CD8-positive, alpha-beta memory T cell (primary cell): ENCODE measurements at places on chromosomes 16 and 17. TPM values are rescaled to one million over a fixed set of nuclear protein-coding genes. Genes with fewer than 3 reads are reported as not detected.

GRCh38 chr17:82702231-82702927, 3.9 kb upstream of the RAB40B start:
- H3K27me3 ChIP-seq, result no peaks in the 10 kb centered on the region
- H3K4me1 ChIP-seq, result peaks cover 4% of the 10 kb centered on the region
- no peak overlapping the region for H3K4me3 ChIP-seq
- DNase-seq, result no peak
- H3K36me3 ChIP-seq, result no peaks in the 10 kb centered on the region

DNA sequence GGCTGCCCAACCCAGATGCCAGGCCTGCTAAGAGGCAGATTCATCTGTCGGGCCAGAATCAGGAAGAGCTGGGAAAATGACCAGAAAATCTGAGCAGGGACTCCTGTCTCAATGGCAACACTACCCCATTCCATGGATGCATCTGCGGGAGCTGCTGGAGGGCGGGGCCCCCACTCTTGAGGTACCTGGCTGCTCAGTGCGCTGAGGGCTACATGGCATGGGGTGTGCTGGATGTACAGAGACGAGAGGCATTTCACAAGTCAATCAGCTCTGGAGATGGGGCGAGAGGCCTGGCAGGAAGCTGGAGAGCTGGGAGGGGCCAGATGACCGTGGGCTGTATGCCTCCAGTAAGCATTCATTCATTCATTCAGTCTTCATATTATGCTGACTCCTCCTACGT, 6.4 kb downstream of the SDK2 start:
- H3K27me3 ChIP-seq, result no peaks in the 10 kb centered on the region
- no peak for DNase-seq
- H3K36me3 ChIP-seq, result no peaks in the 10 kb centered on the region
- no peak overlapping the region for H3K4me3 ChIP-seq
- peaks cover 10% of the 10 kb centered on the region for H3K4me1 ChIP-seq

- DNase-seq, result no peak
- H3K4me3 ChIP-seq, result no peak overlapping the region
- H3K27ac ChIP-seq, result no peak overlapping the region
- H3K4me1 ChIP-seq, result no peaks in the 10 kb centered on the region
- no peaks in the 10 kb centered on the region for H3K36me3 ChIP-seq
Measured at GRCh38 chr17:63534078-63534570, 11.0 kb downstream of the KCNH6 start.

DNA sequence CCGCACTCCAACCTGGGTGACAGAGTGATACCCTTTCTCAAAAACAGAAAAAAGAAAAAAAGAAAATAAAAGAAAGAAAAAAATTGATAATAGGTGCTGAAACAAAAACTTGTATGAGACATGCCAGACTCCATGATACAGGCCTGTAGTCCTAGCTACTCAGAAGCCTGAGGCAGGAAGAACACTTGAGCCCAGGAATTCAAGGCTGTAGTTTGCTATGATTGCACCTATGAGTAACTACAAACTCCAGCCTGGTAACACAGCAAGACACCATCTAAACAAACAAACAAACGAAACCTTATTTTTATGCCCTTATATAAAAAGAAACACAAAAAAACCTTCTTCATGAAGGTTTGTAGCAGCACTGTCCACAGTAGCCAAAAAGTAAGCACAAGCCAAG, 5.0 kb upstream of the CMTM4 start:
- H3K4me3 ChIP-seq, result no peak overlapping the region
- H3K27ac ChIP-seq, result no peak overlapping the region
- H3K27me3 ChIP-seq, result no peaks in the 10 kb centered on the region
- H3K36me3 ChIP-seq, result no peaks in the 10 kb centered on the region
- peaks cover 4% of the 10 kb centered on the region for H3K4me1 ChIP-seq
- DNase-seq, result no peak

DNA sequence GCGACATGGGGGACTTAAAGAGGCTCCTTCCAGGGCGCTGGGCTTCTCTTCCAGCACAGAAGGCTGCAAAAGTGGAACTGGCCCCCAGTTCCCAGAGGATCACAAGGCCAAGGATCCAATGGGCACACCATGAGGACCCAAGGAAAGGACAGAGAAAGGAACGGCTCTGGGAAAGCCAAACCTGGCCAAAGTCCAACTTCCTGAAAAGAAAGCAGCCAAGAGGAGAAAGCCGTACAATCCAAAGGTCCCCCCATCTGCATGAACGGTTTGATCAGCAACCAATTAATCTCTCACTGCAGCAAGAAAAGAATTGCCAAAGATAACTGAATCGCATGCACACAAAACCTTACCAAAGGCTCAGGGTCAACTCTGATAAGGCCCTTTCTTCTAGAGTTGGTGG, 19.8 kb upstream of the ICAM2 start:
- no peaks in the 10 kb centered on the region for H3K4me1 ChIP-seq
- no peak overlapping the region for H3K27ac ChIP-seq
- H3K4me3 ChIP-seq, result no peak overlapping the region
- H3K36me3 ChIP-seq, result peaks cover 26% of the 10 kb centered on the region
- no peak for DNase-seq
- H3K27me3 ChIP-seq, result no peaks in the 10 kb centered on the region

GRCh38 chr17:82677353-82677925, 21.1 kb downstream of the RAB40B start:
- H3K27ac ChIP-seq, result no peak overlapping the region
- no peaks in the 10 kb centered on the region for H3K4me1 ChIP-seq
- H3K36me3 ChIP-seq, result no peaks in the 10 kb centered on the region
- H3K4me3 ChIP-seq, result no peak overlapping the region
- H3K27me3 ChIP-seq, result no peaks in the 10 kb centered on the region

DNA sequence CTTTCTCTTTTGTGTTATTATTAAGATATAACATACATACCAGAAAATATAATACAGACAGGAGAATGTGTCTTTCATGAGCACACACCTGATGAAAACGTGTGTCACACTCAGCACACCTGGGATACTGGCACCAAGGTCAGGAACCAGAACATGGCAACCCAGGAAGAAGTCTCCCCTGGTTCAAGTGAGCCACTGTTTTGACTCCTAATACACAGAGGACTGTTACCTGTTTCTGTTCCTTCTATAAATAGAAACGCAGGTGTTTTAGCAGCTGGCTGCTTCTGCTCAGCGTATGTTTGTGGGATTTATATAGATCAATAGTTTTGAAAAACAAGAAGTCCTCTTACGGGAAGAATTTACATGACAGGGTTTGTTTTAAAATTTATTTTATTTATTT, 3.5 kb downstream of the SEC14L1 start:
- H3K27ac ChIP-seq, result no peak overlapping the region
- H3K27me3 ChIP-seq, result no peaks in the 10 kb centered on the region
- H3K36me3 ChIP-seq, result peaks cover 28% of the 10 kb centered on the region
- peaks cover 37% of the 10 kb centered on the region for H3K4me1 ChIP-seq
- no peak overlapping the region for H3K4me3 ChIP-seq
- no peak for DNase-seq

- no peaks in the 10 kb centered on the region for H3K36me3 ChIP-seq
- no peak overlapping the region for H3K27ac ChIP-seq
- H3K4me1 ChIP-seq, result no peaks in the 10 kb centered on the region
Measured at GRCh38 chr16:19379838-19380237, 37.8 kb upstream of the TMC5 start.

DNA sequence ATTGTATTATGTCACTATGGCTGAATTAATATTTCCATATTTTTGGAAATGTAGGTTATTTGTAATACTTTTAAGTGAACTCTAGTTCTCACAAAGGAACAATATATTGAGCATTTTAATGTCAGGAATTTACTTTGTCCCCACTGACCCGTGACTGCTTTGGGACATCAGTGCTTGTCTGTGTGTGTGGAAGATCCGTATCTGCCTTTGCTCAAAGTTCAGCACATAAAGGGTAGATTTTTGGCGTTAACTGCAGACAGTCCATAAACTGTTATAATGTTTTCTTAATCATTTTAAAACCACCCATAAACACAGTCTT, 39.3 kb upstream of the AQP8 start:
- no peaks in the 10 kb centered on the region for H3K27me3 ChIP-seq
- H3K4me3 ChIP-seq, result no peak overlapping the region
- H3K27ac ChIP-seq, result no peak overlapping the region
- DNase-seq, result no peak
- H3K36me3 ChIP-seq, result peaks cover 5% of the 10 kb centered on the region
- H3K4me1 ChIP-seq, result no peaks in the 10 kb centered on the region

DNA sequence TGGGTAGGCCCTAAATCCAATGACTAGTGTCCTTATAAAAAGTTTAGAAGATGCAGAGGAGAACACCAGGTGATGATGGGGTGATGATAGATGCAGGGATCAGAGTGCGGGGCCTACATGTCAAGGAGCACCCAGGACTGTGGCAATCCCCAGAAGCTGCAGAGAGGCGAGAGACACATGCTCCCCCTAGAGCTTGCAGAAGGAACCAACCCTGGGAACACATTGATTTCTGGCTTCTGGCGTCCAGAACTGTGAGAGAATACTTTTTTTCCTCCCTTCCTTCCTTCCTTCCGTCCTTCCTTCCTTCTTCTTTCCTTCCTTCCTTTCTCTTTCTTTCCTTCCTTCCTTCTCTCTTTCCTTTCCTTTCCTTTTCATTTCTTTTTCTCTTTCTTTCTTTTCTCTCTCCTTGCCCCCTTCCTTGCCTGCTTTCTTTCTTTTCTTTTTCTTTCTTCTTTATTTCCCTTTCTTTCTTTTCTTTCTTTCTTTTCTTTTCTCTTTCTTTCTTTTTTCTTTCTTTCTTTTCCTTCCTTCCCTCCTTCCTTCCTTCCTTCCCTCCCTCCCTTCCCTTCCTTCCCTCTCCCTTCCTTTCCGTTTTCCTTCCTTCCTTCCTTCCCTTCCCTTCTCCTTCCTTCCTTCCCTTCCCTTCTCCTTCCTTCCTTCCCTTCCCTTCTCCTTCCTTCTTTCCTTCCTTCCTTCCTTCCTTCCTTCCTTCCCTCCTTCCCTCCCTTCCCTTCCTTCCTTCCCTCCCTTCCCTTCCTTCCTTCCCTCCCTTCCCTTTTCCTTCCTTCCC, 134.3 kb downstream of the HAPSTR1 start:
- no peak overlapping the region for H3K27ac ChIP-seq
- no peaks in the 10 kb centered on the region for H3K36me3 ChIP-seq
- no peak overlapping the region for H3K4me3 ChIP-seq
- no peaks in the 10 kb centered on the region for H3K27me3 ChIP-seq

DNA sequence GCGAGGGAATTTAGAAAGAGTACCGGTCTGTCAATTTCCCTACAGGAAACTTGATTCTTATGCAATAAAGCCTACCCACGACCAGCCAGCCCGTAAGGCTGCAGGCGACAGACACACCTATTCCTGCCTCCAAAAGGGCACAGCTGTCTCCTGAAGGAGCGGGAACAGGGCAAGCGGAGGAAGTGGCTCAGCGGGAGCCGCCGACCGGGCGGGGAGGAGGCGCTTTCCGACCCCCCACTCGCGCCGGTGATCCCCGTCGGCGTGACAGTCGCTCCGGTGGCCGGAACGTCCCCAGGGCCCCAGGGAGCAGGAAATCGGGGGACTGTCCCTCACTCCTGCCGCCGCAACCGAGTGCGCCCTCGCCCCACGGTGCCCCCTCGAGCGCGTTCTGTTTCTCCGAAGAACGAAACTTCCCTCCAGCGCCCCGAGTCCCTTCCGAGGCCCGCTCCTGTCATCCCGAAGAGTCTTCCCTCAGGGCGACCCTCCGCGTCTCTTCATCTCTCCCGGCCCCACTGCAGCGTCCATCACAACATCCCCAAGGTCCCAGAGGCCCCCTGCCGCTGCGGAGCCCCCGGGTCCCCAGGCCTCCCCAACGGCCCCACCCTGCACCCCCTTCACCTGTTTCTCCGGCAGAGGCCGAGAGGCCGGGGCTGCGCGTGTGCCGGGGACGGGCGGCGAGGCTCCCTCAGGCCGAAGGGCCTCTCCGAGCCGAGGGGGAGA, 421 bp downstream of the STAT3 start:
- H3K4me3 ChIP-seq, result peak overlapping the region; percentile 94
- peak overlapping the region; percentile 100 for H3K27ac ChIP-seq
- peaks cover 33% of the 10 kb centered on the region for H3K4me1 ChIP-seq
- H3K27me3 ChIP-seq, result no peaks in the 10 kb centered on the region

DNA sequence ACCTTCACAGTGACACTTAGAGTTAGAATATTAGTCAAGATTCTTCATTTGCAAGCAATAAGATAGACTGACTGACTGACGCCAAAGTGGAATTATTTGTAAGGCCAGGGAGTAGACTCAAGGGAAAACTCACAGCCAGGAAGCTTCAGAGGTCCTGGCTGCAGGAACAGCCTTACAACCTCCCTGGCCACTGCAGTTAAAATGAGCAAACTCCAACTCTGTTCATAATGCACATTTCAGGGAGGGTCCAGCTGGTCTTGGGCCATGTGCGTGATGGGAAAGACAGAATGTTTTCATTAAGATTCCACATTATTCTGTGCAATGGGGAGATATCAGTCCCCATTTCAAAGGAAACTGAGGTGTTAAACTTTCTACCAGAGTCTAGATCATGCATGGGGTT, 9.9 kb downstream of the CAPNS2 start:
- DNase-seq, result no peak
- H3K27me3 ChIP-seq, result no peaks in the 10 kb centered on the region
- no peaks in the 10 kb centered on the region for H3K36me3 ChIP-seq
- no peaks in the 10 kb centered on the region for H3K4me1 ChIP-seq
- H3K27ac ChIP-seq, result no peak overlapping the region
- H3K4me3 ChIP-seq, result no peak overlapping the region

Gene KIF19
- total RNA-seq, result 0.20 TPM

Gene KRT31
- not detected for total RNA-seq

Gene GSDMA
- not detected for total RNA-seq

Gene CD7
- total RNA-seq, result 186 TPM

Gene SLC38A8
- not detected for total RNA-seq

Gene KRT20
- total RNA-seq, result not detected

Gene CFAP52
- total RNA-seq, result not detected

Gene PRSS8
- total RNA-seq, result not detected

Gene KRTAP4-4
- not detected for total RNA-seq

Gene C16orf96
- 0.11 TPM for total RNA-seq

Gene MT1E
- 163 TPM for total RNA-seq
